Activated CD8-positive, alpha-beta T cell treated with anti-CD3 and anti-CD28 coated beads for 36 hours (primary cell): ENCODE measurements at places on chromosomes 16 and 17.

- H3K27ac ChIP-seq, result peak overlapping the region; percentile 33
- peaks cover 24% of the 10 kb centered on the region for H3K27me3 ChIP-seq
- H3K36me3 ChIP-seq, result peaks cover 2% of the 10 kb centered on the region
- no peak overlapping the region for H3K4me3 ChIP-seq
Observed at GRCh38 chr17:10171581-10171981, 26.8 kb downstream of the GAS7 start.

GRCh38 chr16:21603928-21604327, 4.6 kb downstream of the METTL9 start:
- no peak for DNase-seq
- no peak overlapping the region for H3K4me3 ChIP-seq
- H3K36me3 ChIP-seq, result no peaks in the 10 kb centered on the region
- H3K4me1 ChIP-seq, result peaks cover 71% of the 10 kb centered on the region
- H3K27me3 ChIP-seq, result no peaks in the 10 kb centered on the region
- H3K27ac ChIP-seq, result no peak overlapping the region

- H3K27me3 ChIP-seq, result no peaks in the 10 kb centered on the region
- peaks cover 75% of the 10 kb centered on the region for H3K4me1 ChIP-seq
- peak; percentile 82 for DNase-seq
Observed at GRCh38 chr17:35895636-35896587, 15.8 kb upstream of the CCL5 start.

- peaks cover 4% of the 10 kb centered on the region for H3K27me3 ChIP-seq
- H3K36me3 ChIP-seq, result no peaks in the 10 kb centered on the region
- H3K4me3 ChIP-seq, result no peak overlapping the region
- no peak overlapping the region for H3K27ac ChIP-seq
- no peak for DNase-seq
Observed at GRCh38 chr17:65220732-65221131, 83.6 kb downstream of the RGS9 start.

GRCh38 chr17:29846298-29846697, 83.7 kb downstream of the SSH2 start:
- no peak overlapping the region for H3K4me3 ChIP-seq
- H3K4me1 ChIP-seq, result peaks cover 10% of the 10 kb centered on the region
- H3K27ac ChIP-seq, result no peak overlapping the region
- no peaks in the 10 kb centered on the region for H3K27me3 ChIP-seq
- H3K36me3 ChIP-seq, result no peaks in the 10 kb centered on the region

DNA sequence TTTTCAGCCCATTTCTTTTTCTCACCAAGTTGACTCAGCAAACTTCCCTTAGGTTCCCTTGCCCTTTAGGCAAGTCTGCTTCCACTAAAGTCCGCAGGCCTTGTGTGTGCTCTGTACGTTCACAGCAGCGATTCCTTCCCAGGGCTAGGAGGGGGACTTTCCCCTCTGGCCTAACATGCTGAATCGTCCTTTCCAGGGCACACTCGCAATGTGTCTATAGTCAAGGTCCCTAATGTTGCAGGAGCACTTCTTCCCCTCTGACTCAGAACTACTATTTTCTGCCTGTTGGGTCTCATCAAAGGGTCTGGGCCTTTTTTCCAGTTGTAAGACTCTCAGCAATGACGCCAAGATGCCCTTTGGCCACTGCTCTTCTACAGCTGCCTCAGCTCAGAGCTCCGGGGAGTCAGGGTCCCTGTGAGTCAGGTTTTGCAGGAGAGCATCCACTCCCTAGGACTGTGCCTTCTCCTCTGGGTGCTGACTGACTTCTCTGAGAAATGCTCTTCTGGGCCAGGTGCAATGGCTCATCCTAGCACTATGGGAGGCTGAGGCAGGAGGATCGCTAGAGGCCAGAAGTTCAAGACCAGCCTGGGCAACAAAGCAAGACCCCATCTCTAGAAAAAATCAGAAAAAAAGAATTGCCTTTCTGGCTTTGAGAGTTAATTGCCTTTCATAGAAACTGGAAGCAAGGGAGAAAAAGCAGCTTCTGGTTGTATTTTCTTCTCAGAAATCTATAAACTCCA, 64.4 kb upstream of the TBX2 start:
- no peak for DNase-seq
- no peak overlapping the region for H3K4me3 ChIP-seq
- H3K4me1 ChIP-seq, result no peaks in the 10 kb centered on the region
- H3K27ac ChIP-seq, result no peak overlapping the region
- H3K27me3 ChIP-seq, result no peaks in the 10 kb centered on the region

DNA sequence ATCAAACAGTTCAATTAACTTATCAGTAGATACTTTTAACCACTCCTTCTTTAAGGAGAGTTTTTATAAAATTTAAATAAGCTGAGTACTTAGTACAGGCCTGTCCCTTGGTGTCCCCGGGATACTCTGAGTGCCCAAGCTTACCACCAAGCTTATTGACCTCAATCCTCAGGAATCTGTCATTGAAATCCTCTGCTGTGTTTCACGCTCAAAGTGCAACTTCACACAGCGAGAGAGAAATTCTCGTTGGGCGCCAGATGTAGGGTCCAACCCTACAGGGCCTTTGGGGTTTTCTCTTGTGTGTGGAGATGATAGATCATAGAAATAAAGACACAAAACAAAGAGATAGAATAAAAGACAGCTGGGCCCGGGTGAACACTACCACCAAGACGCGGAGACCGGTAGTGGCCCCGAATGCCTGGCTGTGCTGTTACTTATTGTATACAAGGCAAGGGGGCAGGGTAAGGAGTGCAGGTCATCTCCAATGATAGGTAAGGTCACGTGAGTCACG, 65.3 kb upstream of the ARL4D start:
- peaks cover 13% of the 10 kb centered on the region for H3K4me1 ChIP-seq
- H3K27ac ChIP-seq, result no peak overlapping the region
- no peak overlapping the region for H3K4me3 ChIP-seq
- no peaks in the 10 kb centered on the region for H3K36me3 ChIP-seq
- H3K27me3 ChIP-seq, result peaks cover 8% of the 10 kb centered on the region
